ENCODE measurements at places on chromosomes 5 and 9.

DNA sequence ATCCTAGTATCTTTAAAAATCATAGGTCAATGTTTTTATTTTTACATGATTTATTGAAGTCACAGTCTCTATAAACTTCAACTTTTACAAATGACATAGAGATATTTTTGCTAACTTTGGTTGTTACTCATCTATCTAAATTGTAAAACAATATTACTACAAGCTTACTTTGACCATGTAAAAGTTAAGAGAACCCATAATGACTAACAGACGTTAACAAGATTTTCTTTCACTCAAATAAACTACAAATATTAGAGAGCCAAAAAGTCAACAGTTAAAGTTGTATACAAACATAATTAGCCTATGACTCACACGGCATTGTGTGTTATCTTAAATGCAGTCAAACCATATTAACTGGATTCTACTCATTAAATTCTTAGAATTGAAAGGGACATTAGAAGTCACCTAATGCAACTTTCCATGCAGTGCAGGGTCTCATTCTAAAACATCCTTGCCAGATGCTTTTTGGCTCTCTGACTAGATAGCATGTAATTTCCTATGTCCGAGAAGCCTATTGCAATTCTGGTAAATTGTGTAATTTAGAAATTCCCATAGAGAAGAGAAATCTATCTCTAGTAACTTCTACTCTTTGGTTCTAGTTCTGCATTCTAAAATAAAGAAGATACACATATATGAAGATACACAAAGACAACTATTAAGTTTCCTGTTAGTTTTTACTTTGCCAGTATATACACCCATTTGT lies 42.2 kb upstream of the UGT3A2 start:
- no peak for DNase-seq

- no peak for DNase-seq
These were observed 158.8 kb downstream of the CRB2 start for GRCh38 chr9:123514766-123515165.

- DNase-seq = no peak
These were observed 704 bp downstream of the CCDC112 start for GRCh38 chr5:115295777-115296123.

GRCh38 chr5:113266227-113266912 lies 168.4 kb downstream of the TSSK1B start:
- DNase-seq = no peak

DNA sequence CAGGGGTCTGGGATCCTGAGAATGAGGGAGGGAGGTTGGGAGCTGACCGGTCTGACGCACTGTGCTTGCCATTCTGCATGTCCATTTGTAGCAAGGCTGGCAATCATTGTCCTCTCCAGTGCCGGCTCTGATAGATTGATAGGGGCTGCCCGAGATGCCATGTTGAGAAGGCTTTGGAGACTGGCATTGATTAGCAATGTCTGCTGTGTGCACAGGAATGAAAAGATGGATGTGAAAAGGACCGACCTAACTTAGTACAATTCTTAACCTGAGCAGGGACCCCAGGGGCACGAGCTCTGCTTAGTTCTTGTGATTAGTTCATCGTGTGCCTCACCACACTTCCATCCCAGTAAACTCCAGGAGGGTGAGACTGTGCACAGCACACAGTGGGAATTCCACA lies 17.0 kb downstream of the NEK6 start:
- no peak for DNase-seq

All from T-helper 1 cell (primary cell).